ENCODE measurements at places on chromosomes 5 and 9.

DNA sequence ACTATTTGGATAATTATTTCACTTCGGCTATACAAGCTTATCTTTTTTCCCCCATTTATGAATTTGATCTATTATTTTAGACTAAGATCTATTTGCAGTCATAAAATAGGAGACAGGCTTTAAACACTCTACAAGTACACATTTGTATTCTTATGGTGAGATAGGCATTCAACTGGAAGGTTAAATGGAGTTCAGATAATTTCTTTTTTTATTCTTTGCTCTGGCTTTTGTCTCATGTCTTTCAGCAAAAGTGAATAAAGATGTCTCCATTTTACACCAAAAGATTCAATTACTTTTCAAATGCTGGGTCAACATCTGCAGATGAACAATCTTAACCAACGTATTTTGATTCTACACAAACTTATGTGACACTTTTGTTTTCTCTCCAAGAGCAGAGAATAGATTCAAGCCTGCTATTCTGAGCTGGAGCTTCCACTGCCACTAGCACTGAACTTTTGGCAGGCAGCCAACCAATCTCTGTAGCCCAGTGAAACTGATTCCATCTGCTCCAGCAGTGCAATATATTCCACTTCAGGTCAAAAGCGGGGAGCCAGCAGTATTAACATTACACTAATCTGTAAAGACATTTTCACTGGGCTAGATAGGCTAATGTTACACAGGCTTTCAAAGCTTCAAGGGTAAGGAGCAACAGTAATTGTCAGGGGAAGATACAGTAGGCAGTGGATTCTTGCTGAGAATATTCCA is 452.0 kb upstream of the ZNF608 start:
- peak; percentile 91 for DNase-seq

- no peak for DNase-seq
Observed at GRCh38 chr5:89842531-89842930, 567.0 kb downstream of the CETN3 start.

- no peak for DNase-seq
Observed at GRCh38 chr5:52837591-52838001, 49.9 kb downstream of the ITGA1 start.

DNA sequence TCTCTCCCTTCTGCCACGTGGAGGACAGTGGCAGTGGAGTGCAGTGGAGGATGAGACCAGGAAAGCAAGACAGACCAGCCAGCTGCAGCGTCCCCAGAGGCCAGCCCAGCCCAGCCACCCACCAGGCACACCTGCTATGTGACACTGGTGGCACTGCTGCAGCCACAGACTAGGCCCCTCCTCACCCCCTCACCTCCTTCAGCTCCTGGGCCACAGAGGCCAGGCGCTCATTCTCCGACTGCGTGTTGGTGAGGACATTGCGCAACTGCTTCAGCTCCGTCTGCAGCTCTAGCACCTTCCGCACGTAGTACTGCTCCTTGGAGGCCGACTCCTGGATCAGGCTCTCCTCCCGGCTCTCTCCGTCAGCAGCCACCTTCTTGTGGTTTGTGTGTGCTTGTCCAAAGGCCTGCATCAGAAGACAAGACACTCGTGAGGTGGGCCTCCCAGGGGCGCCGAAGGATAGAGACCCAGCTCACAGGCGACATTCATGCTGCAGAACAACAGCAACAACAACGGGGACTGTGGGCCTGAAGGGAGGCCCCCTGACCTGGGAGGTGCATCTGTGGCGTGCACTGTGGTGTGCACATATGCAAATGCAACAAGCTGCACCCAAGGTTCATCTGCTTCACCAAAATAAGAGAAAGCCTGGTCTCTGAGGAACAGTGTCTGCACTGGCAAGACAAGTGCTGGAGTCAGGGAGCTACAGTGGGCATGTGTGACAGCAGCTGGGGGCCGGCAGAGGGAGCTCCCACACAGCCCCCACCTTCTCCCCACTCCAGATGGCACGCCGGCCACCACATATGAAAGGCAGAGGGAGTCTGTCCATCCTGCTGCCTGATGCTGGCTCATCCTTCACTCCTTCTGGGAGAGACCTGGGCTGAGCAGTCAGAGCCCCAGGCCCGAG is 35.5 kb downstream of the BICD2 start:
- no peak for DNase-seq

DNA sequence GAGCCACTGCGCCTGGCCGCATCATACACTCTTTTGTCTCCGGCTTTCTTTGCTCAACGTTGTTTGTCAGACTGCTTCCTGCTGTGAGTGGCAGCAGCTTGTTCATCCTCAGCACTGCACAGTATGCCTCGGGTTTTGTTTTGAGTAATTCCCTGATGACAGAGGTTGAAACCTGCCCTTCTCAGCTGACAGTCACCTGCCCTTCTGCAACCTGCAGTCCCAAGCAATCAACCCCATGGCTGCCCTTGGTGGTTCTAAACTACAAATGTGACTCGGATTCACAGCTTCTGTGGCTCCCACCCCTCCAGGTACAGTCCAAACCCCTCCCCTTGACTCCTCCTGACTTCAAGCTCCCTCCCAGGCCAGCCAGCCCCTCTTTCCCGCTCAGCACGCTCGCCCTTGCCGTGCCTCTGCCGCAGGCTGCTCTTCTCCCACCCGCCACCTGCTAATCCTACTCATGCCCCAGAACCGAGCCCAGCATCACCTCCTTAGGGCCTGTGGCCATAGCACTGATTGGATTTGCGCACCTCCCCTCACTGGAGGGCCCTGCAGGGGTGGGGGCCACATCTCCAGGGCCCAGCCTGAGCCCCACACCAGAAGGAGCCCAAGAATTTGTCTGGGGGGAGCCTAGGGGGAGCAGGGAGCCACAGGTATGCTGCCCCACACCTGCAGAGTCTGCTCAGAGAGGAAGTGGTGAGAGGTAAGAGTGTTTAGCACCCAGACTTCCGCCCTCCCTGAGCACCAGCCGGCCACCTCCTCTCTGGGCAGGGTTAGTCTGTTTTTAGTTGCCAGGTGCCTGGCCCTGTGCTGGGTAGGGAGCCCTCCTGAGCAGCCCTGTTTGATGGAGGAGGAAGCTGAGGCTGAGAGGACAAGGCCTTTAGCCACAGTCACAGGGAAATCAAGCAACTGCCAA is 10.1 kb downstream of the EEIG1 start:
- DNase-seq: no peak

- no peak for DNase-seq
Observed at GRCh38 chr5:33937707-33938506, 1.7 kb downstream of the RXFP3 start.

GRCh38 chr5:158139161-158139560 is 280.2 kb upstream of the CLINT1 start:
- DNase-seq: peak; percentile 14

GRCh38 chr5:7742241-7742656 is 108.7 kb downstream of the CFAP90 start:
- DNase-seq: no peak

- DNase-seq: no peak
Observed at GRCh38 chr5:58107704-58108103, 352.2 kb downstream of the PLK2 start.

DNA sequence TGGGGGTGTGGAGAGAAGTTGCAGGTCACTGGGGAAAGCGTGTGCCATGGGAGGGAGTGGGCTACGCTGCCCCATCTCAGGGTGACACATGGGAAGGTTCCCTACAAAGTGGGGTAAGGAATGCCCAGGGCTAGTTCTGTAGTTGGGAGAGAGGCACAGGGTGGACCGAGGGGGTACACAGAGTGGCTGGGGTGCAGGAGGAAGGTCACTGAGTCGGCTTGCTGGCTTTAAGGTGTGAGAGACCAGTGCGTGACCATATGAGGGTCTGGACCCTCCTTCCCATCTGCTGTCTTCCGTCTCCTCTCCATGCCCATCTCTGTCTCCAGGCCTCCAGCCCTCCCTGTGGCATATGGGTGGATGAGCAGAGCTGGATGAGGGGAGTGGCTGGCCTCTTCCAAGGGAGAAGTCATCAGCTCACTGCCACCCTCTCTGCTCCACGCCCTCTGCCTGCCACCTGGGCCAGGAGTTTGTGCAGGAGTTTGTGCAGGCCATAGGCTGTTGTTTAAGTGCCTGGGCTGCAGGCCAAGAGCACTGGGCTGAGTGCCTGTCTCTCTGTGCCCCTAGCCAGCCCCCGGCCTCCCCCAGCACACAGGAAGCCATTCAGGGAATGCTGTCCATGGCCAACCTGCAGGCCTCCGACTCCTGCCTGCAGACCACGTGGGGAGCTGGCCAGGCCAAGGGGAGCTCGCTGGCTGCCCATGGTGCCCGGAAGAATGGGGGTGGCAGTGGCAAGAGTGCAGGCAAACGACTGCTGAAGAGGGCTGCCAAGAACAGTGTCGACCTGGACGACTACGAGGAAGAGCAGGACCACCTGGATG is 96.8 kb downstream of the PHF2 start:
- peak; percentile 52 for DNase-seq

- no peak for DNase-seq
Observed at GRCh38 chr5:103452666-103453065, 109.9 kb downstream of the NUDT12 start.

All from NCI-H446 (cell line).